A549 (cell line): ENCODE measurements at places on chromosomes 4 and X.
A peak's percentile ranks its signal among the peaks of the same experiment; 100 is the strongest.

DNA sequence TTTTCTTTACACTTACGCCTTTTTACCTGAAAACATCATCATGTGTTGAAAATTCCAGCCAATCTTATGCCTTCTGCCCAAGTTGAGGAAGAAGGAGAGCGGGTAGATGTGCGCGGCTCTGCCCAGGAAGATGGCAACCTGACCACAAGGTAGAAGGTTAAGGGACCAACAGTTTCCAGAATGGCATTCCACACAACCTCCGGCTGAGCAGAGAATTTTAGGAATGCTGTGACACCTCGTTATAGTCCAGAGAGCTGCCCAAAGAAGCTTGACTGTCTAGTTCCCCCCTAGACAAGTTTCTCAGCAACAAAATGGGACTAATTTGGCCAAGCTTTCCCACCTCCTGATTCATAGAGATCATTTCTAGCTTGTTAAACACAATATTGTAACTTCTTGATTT is 75.1 kb downstream of the CHST7 start:
- no peak for DNase-seq

GRCh38 chr4:105594099-105595010 is 41.9 kb downstream of the ARHGEF38 start:
- peak; percentile 9 for DNase-seq

DNA sequence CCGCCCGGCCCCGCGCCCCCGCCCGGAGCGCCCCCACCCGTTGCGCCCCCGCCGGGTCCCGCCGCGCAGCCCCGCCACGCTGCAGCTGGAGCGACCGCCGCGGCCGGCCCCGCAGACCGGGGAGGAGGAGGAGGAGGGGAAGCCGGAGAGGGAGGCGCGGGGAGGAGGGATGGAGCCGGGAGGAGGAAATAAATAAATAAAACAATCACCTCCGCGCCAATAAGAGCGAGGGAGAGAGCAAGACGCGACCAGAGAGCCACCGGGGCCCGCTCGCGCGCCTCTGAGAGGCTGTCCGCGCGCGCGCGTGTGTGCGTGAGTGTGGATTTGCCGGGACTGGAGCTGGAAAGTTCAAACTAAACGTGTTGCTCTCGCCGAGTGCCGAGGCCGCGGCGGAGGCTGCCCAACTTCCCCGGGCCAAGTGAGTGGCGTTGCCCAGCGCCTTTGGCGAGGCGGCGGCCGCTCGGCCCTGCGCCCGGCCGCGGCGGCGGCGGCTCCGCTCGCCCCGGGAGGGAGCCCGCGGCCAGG is 2184.4 kb upstream of the TENM3 start:
- DNase-seq: peak; percentile 10

GRCh38 chr4:184171011-184171410 is 46.7 kb downstream of the ENPP6 start:
- DNase-seq: no peak

GRCh38 chr4:9918484-9918883 is 102.8 kb downstream of the SLC2A9 start:
- DNase-seq: no peak

- DNase-seq: peak; percentile 88
Observed at GRCh38 chr4:188372829-188373228, 233.6 kb downstream of the TRIML1 start.

- DNase-seq: no peak
Observed at GRCh38 chrX:129577473-129577872, 37.4 kb downstream of the OCRL start.

DNA sequence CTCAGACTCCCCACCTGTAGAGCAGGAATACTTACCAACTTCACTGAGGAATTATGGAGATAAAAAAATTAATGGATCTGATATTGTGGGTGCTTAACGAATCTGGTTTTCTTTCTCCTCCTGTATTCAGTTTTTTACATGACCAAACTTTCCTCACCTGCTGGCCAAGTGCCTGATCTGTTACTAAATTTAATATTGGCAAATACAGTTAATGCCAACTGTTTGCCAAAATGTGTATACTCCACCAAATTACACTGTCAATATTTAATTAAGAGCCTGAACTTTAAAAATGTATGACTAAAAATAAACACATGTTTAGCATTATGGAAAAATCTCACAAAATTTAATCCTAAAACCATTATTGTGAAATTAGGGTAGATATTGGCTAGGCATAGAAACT is 3.3 kb downstream of the PGRMC2 start:
- no peak for DNase-seq

DNA sequence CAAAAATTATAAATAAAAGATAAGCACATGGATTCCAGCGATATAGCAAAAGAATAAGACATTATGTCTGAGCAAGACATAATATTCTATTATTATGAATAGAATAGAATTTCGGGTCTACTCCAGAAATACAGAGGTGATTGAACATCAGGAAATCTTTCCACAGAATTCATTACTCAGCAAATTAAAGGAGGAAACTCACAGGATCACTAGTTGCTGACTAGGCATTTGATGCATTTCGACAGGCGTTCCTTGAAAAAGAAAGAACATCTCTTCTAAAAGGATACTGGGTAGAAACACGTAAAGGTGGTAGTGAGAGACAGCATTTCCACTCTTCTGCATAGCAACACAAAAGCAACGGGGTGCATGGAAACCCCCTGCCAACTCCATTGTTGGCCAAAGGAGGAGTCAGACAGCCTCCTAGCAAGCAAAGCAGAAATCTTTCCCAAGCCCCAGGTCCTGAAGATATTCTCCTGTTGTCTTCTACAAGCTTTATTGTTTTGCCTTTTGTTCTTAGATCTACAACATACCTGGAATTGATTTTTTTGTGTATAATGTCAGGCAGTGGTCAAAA is 14.3 kb upstream of the PDZD4 start:
- no peak for DNase-seq

DNA sequence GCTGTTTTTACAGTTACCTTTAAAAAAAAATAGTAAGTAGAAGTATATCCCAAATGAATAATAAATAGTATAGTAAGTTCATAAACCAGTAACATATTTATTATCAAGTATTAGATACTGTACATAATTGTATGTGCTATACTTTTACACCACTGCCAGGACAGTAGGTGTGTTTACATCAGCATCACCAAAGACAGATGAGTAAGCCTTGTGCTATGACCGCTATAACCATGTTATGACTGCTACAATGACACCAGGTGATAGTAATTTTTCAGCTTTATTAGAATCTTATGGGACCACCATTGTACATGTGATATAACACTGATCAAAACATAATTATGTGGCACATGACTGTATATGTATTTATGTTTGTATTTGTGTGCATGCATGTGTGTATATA is 27.3 kb downstream of the PABPC4L start:
- no peak for DNase-seq

DNA sequence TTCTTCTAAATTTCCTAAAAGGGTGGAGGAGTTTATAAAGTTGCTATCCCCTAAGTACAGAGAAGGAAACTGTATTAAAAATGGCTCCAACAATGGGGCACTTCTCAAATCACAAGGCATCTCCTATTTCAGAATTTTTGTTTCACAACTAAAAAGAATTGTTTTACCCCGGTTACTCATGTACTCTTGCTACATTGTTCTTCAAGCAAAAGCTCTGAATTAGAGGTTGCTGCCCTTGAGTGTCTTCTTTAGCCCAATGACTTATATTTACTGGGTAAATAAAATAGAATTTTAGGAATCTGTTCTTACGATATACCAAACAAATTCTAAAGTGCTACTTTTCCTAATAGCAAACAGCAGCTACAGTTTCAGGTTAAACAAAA is 67.5 kb downstream of the PPEF2 start:
- DNase-seq: no peak

GRCh38 chrX:150086371-150086770 is 148.1 kb upstream of the EOLA2 start:
- no peak for DNase-seq

- no peak for DNase-seq
Observed at GRCh38 chrX:66036231-66036630, 3.6 kb downstream of the VSIG4 start.

DNA sequence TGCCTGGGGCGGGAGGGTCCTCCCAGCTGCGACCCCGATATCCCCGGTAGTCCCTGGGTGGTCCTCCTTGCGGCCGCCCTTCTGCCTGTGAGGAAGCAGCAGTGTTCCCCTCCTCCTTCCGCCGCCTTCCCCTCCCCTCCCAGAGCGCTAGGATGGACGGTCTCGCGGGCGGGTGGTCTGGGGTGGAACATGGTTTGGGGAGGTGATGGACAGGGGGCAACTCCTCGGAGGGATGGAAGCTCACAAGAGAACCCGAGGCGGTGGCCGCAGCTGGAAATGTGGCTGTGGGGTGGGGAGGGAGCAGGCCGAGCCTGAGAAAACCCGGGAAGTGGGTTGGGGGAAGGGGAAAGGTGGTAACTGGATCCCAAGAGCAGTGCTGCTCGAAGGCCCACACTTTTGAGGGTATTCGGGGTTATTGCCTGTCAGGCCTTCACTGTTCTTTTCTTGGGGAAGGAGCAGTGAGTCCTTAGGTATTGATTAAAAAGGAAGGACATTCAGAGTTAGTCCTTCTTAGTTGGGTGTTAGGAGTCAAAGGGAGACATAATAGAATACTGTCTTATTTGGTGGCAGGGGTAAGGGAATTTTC is 581 bp downstream of the UBE2K start:
- DNase-seq: peak; percentile 31

- no peak for DNase-seq
Observed at GRCh38 chr4:1077711-1078477, 35.5 kb downstream of the RNF212 start.

DNA sequence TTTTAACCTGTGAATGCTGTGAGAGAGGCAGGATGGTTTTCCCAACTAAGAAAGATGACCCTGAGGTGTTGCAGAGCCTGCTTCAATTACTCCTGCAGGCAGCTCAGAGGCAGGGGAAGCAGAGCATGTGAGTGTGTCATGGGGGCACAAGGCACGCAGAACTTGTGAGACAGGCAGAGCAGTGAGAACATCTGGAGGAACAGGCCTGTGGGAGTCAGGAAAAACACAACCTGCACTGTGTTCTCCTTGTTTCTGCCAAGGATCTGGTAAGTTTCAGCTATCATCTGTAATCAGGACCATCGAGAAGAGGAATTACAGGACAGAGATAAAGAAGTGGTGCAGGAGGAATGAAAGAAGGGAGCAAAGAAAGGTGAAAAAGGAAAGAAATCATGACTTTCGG is 741.8 kb upstream of the INTU start:
- DNase-seq: no peak

DNA sequence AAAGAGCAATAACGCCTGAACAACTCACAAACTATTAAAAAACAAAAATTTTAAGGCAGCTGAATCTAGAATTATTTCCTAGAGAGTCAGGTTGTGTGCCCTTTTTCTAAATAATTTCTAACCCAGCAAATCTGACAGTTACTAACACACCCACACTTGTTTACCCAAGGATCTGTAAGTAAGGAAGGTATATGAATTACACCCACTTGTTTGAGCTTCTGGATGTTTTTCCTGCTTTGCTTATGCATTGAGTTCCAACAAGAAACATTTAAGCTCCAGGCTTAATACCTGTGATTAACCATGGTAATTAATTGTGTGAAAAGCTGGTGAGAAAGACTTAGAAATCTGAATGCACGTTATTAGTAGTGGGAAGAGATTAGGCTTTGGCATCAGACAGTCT is 1.5 kb downstream of the NIPAL1 start:
- no peak for DNase-seq

DNA sequence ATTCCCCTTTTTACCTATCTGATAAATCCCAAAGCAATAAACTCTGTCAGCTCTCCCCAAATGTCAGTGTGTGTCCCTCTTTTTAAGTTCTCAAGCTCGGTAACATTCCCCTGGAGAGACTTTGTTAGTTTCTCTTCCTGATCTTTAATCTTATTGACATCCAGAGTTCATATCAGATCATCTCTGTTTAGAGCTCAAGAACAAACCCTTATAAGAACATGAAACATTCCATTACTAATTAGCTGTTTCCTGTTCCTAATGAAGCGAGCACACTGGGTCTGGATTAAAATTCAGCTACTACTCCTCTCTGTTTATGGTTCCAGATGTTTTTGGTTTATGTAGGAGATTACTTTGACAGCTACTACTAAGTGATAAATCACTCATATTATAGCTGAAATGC is 681.5 kb downstream of the DACH2 start:
- no peak for DNase-seq

DNA sequence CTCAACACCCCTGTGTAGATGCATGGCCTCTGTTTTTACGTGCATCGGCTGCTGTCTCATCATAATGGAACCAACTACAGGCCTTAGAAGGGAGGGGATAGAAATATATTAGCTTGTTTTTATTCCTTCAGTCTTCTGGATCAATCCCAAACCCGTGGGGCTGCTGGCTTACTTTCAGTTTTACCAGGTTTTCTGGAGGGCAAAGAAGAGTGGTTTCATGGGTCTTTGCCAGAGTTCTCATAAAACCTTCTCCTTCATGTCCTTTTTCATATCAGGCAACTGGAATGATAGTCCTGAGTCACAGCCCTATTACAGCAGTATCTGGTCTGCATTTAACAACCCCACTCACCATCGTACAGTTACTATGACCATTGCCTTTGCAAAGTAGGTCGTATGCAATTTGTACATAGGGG is 34.6 kb downstream of the PPP2R2C start:
- no peak for DNase-seq

DNA sequence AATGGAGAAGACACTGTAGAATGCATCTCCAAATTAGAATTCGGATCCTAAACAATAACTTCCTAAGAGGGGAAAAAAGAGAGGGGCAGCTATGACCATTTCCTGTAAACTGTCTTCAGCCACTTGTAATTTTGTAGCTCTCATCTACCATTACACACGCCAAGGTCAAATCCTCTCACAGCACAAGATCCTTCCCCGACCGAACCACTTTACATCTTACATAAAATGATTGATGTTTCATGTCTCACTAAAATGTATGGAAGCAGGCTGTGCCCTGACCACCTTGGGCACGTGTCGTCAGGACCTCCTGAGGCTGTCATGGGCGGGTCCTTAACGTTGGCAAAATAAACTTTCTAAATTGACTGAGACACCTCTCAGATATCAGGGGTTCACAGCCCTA is 24.1 kb upstream of the PBDC1 start:
- no peak for DNase-seq

GRCh38 chr4:106021737-106022410 is 126.6 kb downstream of the NPNT start:
- no peak for DNase-seq

GRCh38 chr4:164955107-164955805 is 22.2 kb downstream of the TRIM61 start:
- DNase-seq: no peak

DNA sequence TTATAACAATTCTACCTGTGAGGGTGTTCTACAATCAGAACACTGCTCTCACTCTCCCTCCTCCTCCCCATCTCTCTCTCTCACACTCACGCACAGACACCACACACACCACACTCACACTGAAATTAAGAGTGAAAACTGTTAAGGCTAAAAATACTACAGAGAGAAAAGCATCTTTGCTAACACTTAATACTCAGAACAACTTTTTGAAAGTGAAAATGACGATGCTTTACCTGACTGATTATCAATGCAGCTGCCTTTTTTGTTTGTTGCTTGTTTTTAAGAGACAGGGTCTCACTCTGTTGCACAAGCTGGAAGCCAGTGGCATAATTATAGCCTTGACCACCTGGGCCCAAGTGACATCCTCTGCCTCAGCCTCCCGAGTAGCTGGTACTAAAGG is 222.4 kb downstream of the APBB2 start:
- DNase-seq: no peak

GRCh38 chr4:103786014-103786413 is 66.2 kb upstream of the TACR3 start:
- peak; percentile 53 for DNase-seq
